ENCODE measurements at places on chromosomes 3 and 15. TPM values are rescaled to one million over a fixed set of nuclear protein-coding genes. Genes with fewer than 3 reads are reported as not detected.

Gene CPNE4
- not detected for total RNA-seq

Gene LRRIQ4
- not detected for total RNA-seq

Gene PRTG
- 8.6 TPM for total RNA-seq

Gene PIGBOS1
- 8.0 TPM for total RNA-seq

Gene XCR1
- total RNA-seq: not detected

All from glomerular endothelial cell (primary cell).